IgD-negative memory B cell (primary cell): ENCODE measurements at places on chromosomes 3 and 15. TPM values are rescaled to one million over a fixed set of nuclear protein-coding genes. Genes with fewer than 3 reads are reported as not detected.

The GOLGA6C gene
- polyA plus RNA-seq: not detected

The RBM6 gene
- polyA plus RNA-seq: 65.1 TPM

The SLC27A2 gene
- polyA plus RNA-seq: 0.83 TPM

The CACNA2D2 gene
- 0.11 TPM for polyA plus RNA-seq

The SLC24A5 gene
- not detected for polyA plus RNA-seq

The TGM5 gene
- not detected for polyA plus RNA-seq

The CCDC32 gene
- polyA plus RNA-seq: 131 TPM

The WDR93 gene
- not detected for polyA plus RNA-seq

The ZNF385D gene
- 0.24 TPM for polyA plus RNA-seq

The EIF4E3 gene
- 1.7 TPM for polyA plus RNA-seq

The GOLGA8H gene
- polyA plus RNA-seq: not detected

The SETD5 gene
- 57.3 TPM for polyA plus RNA-seq

The NR1I2 gene
- 0.58 TPM for polyA plus RNA-seq

The PEX11A gene
- 1.3 TPM for polyA plus RNA-seq
